ENCODE measurements at places on chromosomes 7 and 10.

GRCh38 chr7:135808206-135808605 lies 59.6 kb upstream of the FAM180A start:
- DNase-seq = no peak

- no peak for DNase-seq
These were observed 35.2 kb downstream of the ST7 start for GRCh38 chr7:116988363-116988989.

DNA sequence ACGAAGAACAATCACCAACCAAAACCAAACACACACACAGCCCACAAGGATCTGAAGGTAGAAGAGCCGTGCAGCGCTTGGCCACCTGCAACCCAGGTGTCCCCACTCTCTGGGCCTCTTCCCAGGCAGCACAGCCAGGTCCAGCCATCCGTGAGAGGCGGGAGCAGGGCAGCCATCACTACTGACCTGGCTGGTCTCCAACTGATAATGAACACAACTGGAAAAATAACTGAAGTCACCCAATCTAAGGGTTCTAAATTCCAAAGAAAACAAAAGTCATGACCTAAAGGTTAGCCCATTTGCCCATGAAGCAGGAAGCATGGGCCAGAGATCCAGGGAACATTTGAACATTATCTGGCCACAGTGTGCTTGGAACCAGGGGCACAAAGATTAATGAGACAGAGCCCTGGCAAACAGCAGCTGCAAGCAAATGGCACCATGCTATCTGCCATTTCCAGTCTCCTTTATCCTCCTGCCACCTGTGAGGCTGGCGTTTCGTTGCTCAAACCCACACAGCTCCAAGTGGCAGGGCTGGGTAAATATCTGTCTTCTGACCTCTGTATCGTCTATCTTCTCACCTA lies 207.9 kb downstream of the TNS3 start:
- no peak for DNase-seq

GRCh38 chr7:109984729-109985128 lies 1106.2 kb upstream of the LRRN3 start:
- DNase-seq = no peak

GRCh38 chr7:158771213-158771834 lies 58.0 kb downstream of the ESYT2 start:
- no peak for DNase-seq

- no peak for DNase-seq
These were observed 57.5 kb downstream of the HDAC9 start for GRCh38 chr7:18552943-18553604.

Data from NCI-H1417 treated with DMSO at 0.1 percent for 48 hours (cell line).